ENCODE measurements at places on chromosomes 13 and 19. TPM values are rescaled to one million over a fixed set of nuclear protein-coding genes. Genes with fewer than 3 reads are reported as not detected.

DNA sequence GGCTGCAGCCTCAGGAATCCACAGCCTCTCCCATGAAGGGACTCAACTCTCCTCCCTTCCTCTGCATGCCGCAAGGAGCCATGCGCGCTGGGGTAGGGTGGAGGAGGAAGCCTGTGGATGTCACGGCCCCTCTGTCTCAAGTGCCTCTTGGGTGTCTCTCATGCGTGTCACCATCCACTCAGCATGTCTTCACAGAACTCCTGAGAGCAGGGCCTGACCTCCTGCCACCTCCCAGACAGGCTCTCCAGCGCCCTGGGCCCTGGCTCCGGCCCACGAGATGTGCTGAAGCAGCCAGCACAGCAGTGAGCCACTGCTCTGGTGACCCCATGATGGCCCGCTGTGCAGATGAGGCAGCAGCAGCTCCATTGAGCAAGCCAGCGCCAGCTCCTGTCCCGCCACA is 25.9 kb upstream of the SPACA7 start:
- no peaks in the 10 kb centered on the region for H3K27me3 ChIP-seq
- DNase-seq = no peak
- no peak overlapping the region for H3K27ac ChIP-seq
- no peak overlapping the region for H3K4me3 ChIP-seq
- H3K4me1 ChIP-seq = no peaks in the 10 kb centered on the region

Gene CLEC17A
- total RNA-seq = not detected

GRCh38 chr13:73625562-73626339 is 508.5 kb downstream of the KLF12 start:
- no peaks in the 10 kb centered on the region for H3K4me1 ChIP-seq
- no peaks in the 10 kb centered on the region for H3K36me3 ChIP-seq
- no peak for DNase-seq
- H3K27ac ChIP-seq = no peak overlapping the region
- H3K4me3 ChIP-seq = no peak overlapping the region
- no peaks in the 10 kb centered on the region for H3K27me3 ChIP-seq

Gene RAB3A
- total RNA-seq = not detected

GRCh38 chr13:109100705-109101304 is 471.4 kb downstream of the MYO16 start:
- peaks cover 7% of the 10 kb centered on the region for H3K4me1 ChIP-seq
- no peaks in the 10 kb centered on the region for H3K36me3 ChIP-seq
- no peak for DNase-seq
- no peaks in the 10 kb centered on the region for H3K27me3 ChIP-seq
- H3K4me3 ChIP-seq = no peak overlapping the region
- H3K27ac ChIP-seq = no peak overlapping the region

DNA sequence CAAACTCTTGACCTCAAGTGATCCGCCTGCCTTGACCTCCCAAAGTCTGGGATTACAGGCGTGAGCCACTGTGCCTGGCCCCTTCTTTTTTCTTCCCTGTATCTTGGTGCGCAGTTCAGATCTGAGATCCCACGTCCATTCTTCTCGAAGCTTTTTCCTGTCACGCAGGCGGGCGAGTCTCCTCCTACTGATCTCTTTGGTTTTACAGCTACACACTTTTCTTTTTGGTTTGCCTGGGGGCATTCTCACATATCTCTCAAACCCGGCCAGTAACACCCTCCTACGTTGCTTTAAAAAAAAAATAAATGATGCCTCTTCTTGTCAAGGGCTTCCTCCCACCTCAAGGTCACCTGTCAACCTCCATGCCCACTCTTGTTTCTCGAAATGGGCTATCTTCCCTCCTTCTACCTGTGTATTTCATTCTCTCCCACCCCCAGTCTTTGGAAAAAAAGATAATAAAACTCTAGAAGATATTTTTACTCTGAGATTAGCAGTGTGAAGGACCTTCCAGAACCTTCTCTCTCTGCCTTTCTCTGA is 12.1 kb downstream of the TMPRSS9 start:
- H3K4me1 ChIP-seq = no peaks in the 10 kb centered on the region
- H3K27ac ChIP-seq = no peak overlapping the region
- no peak overlapping the region for H3K4me3 ChIP-seq
- H3K27me3 ChIP-seq = no peaks in the 10 kb centered on the region

GRCh38 chr19:48726556-48726955 is 7.0 kb upstream of the MAMSTR start:
- peaks cover 6% of the 10 kb centered on the region for H3K36me3 ChIP-seq
- H3K27me3 ChIP-seq = no peaks in the 10 kb centered on the region
- no peak for DNase-seq
- H3K27ac ChIP-seq = peak overlapping the region; percentile 78
- H3K4me3 ChIP-seq = no peak overlapping the region

Gene PRR36
- 0.35 TPM for total RNA-seq

DNA sequence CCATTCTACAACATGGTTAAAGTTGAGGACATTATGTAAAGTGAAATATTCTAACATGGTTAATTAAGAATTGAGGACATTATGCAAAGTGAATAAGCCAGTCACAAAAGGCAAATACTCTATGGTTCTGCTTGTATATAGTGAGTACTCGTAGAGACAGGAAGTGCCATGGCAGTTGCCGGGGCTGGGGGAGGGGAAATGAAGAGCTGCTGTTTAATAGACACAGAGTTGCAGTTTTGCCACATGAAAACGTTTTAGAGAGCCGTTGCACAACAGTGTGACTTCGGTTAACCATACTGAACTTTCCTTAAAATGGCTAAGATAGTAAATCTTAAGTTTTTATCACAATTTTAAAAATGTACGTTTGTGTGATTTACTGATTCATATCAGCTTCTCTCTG is 176.9 kb downstream of the SHISA2 start:
- H3K27me3 ChIP-seq = no peaks in the 10 kb centered on the region
- H3K27ac ChIP-seq = no peak overlapping the region
- no peak overlapping the region for H3K4me3 ChIP-seq
- no peak for DNase-seq

GRCh38 chr19:36215276-36216123 is 594 bp downstream of the ZNF146 start:
- H3K4me1 ChIP-seq = peaks cover 7% of the 10 kb centered on the region
- no peaks in the 10 kb centered on the region for H3K27me3 ChIP-seq
- peak overlapping the region; percentile 88 for H3K27ac ChIP-seq
- H3K4me3 ChIP-seq = peak overlapping the region; percentile 71
- no peaks in the 10 kb centered on the region for H3K36me3 ChIP-seq
- no peak for DNase-seq

Gene RNF113B
- total RNA-seq = not detected

DNA sequence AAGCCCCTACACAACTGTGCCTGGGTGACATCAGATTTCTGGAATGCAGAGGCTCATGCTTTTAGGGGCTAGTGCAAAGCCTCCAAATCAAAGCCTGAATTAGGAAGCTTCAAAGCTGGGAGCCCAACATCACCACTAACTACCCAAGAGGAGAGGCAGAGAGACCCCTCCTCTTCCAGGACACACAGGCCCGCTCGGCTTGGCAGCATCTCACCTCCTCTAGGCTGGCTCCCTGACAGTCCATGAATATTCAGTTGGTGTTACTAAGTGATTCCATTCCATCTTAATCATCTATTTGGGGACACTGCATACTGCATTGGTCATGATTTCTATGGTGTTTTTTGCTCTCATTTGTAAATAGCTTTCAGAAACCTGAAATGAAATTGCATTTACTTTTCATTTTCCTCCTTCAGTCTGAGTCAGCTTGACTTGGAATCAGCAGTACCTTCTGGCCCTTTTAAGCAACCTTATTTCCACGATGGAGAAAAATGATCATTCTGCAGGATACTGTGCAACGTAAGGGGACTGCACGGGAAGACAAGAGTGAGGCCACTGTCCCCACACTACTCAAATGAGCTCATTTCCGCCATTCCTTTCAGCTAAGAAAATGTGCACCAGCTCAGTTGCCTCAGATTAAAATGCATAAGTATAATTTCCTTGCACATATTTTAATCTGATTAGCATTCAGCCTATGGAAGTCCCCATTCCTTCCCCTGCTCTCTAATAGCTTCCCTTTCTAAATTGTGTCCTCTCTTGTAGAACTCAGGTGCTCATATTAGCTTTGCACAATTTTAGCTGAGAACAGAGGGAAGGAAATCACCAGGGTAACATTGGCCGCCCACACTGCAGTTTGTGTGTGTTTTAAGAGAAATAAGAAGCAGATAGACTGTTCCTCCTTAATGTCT is 219.9 kb downstream of the RFC3 start:
- H3K36me3 ChIP-seq = no peaks in the 10 kb centered on the region
- no peaks in the 10 kb centered on the region for H3K27me3 ChIP-seq
- H3K4me3 ChIP-seq = no peak overlapping the region
- no peak overlapping the region for H3K27ac ChIP-seq
- no peaks in the 10 kb centered on the region for H3K4me1 ChIP-seq

DNA sequence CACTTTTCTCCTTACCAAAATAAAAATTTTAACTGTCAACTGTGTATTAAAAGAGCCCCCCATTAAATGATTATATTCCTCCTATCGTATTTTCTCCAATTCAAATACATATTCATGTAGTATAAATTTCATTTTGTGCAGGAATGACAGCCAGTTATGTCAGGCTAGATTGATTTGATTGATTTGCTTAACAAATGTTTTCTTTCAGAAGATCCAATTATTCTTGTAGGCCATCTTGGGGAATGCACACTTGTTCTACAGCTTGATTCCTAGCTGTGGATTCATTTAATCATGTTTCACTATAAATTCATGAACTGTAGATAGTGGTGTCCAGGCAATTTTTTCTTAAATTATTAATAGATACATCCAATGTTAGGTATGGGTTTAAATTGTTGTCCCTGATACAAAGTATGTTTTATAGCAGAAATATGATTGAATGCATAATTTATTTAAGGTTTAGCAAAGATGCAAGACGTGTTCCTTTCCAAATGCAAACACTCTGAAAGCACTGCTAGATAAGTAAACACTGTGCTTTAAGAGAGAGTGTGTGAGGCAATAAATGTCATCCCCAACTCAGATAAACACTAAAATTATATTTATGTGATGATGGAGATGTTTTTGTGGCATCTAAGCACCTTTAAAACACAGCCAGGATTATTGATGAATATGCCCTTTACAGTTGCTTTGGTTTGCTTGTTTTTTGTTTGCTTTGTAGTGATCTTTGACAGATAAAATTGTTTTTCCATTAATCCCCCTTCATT is 531.1 kb downstream of the DCT start:
- no peaks in the 10 kb centered on the region for H3K36me3 ChIP-seq
- H3K27ac ChIP-seq = no peak overlapping the region
- no peak overlapping the region for H3K4me3 ChIP-seq
- no peaks in the 10 kb centered on the region for H3K4me1 ChIP-seq

DNA sequence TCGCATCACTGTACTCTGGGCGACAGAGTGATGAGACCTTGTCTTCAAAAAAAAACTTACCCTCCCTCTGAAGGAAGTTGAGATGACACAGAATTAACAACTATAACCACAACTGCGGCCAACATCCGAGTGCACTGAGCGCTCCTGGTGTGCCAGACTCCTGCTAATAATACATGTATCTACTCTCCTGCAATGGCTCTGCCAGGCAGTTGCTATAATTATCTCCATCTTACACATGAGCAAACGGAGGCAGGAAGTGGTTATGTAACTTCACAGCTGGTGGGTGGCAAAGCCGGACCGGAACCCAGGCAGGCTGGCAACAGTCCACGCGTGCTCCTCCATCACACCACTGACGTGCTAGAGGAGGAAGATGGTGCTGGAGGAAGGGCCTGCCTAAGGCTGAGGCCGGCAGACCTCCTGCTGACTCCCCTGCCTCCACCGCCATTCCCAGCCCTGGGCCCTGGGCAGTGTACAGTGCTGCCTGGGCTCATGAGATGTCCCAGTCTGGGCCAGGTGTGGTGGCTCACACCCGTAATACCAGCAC is 12.6 kb downstream of the XRCC1 start:
- no peak for DNase-seq
- no peak overlapping the region for H3K4me3 ChIP-seq
- H3K4me1 ChIP-seq = peaks cover 5% of the 10 kb centered on the region
- peaks cover 6% of the 10 kb centered on the region for H3K36me3 ChIP-seq
